Pulmonary artery endothelial cell (primary cell): ENCODE measurements at places on chromosomes 4 and X.
A peak's percentile ranks its signal among the peaks of the same experiment; 100 is the strongest.

DNA sequence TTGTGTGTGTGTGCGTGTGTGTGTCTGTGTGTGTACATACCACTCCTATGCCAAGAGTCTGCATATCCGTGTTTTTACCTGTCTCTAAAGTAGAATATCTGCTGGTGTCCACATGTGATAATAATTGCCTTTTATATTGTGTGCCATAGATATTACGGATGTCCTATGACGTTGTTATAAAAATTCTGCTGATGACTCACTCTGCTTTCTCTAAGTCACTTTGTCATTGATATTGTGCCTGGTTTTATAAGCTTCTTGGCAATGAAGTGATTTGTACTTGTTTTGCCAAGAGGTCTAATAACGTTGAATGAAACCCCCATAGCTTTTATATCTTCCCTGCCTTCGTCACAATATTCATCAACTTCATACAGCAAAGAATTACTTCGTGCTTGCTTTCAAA lies 102.6 kb upstream of the C1GALT1C1 start:
- no peak for DNase-seq

DNA sequence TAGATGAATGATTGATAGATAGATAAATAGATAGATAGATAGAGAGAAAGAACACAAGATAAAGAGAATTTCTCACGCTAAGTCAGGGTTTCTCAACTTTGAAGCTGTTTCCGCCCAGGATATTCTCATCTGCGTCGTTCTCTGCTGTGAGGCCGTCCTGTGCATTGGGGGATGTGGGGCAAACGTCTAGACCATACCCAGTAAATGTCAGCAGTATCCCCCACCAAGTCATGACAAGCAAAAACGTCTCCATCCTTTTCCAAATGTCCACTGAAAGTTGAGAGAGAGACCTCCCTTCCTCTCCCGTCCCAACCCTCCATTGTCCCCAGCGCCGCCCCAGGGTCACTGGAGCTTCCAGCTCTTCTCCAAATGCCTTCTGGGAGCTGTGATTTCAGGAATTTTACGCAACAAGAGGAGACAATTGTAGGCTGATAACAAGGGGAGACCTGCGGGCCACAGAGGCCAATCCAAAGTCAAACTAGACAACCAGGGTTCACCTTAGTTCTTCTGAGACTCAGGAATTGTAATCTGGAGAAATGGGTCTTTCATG lies 8.9 kb upstream of the CRLF2 start:
- no peak for DNase-seq

DNA sequence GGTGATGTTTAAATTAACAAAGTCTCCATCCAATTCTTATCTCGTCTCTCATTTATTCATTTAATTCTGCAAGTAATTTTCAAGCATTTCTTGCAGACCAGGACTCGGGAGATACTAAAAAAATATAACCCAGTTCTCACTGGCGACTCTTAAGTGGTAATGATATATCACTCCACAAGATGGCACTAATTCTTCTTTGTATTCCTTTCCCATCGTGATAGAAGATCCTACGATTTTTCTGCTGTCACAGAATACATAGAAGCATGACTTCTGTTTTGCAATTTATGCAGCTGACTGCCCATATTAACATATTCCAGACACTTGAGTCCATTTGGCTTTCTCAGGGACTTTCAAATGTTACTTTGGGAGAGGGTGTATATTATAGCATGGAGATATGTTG lies 64.0 kb upstream of the FGF13 start:
- DNase-seq, result no peak

GRCh38 chr4:145828802-145829485 lies 109.7 kb downstream of the ZNF827 start:
- no peak for DNase-seq

GRCh38 chr4:158496030-158496741 lies 25.5 kb upstream of the RXFP1 start:
- no peak for DNase-seq

- no peak for DNase-seq
Observed at GRCh38 chrX:18769812-18770573, 62.5 kb downstream of the PPEF1 start.

- no peak for DNase-seq
Observed at GRCh38 chr4:75605928-75606327, 24.4 kb downstream of the CDKL2 start.

- no peak for DNase-seq
Observed at GRCh38 chrX:118499295-118499694, 3.7 kb downstream of the DOCK11 start.

DNA sequence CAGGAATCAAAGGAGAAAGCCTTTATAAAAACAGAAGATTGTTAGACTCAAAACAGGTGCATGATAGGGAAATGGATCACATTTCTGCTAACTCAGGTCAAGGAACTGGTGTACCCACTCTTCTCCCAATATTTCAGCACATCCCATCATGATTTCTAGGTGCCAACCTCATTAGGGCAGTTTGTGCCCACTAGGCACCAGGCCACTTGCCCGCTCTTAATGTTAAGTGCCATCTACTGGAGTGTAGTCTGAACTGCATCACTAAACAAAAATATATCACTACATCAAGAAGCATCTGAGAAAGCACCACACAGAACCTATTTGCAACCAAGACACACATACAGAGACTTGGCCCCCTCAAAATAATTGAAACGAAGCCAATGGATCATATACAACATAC lies 140.4 kb upstream of the GRID2 start:
- no peak for DNase-seq

DNA sequence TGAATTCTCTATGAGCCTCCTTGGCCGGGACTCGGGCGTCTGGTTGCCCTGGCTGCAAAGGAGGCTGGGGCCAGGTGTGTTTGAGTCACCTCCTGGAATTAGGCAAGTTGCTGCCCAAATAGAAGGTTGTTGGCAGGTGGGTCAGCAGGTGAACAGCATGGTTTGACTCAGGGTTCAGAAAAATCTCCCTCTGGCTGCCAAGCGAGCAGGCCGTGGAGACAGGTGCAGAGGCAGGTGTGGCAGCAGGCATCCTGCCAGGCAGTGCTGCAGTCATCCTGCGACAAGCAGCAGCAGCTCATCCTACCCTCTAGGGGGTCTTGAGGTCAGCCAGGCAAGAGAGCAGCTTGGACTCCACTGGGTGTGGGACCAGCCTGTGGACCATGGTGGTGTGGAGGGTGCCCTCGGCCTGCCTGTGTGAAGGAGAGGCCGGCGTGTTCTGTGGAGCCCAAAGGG lies 8.2 kb downstream of the MSANTD1 start:
- no peak for DNase-seq

GRCh38 chr4:95505151-95505550 lies 43.6 kb downstream of the UNC5C start:
- DNase-seq, result no peak

GRCh38 chr4:55367084-55367722 lies 21.2 kb downstream of the SRD5A3 start:
- DNase-seq, result no peak

- DNase-seq, result no peak
Observed at GRCh38 chr4:25638806-25639205, 16.8 kb upstream of the SLC34A2 start.

DNA sequence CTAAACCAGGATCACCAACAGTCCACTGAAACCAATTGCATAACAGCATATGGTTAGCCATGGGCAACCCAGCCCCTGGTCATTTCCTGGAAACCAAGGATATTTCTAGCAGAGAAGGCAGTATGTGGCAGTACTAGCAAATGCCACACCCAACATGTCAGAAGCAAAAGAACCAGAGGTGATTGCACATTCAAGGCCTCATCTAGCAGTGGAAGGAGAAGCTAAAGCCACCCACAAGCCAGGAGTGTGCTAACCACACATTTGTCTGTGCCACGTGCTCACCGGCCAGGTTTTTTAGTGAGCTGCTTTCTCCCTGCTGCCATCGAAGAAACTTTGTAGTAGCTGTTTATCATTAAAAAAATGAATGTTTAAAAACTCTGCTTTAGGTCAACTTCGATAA lies 42.0 kb downstream of the TEC start:
- no peak for DNase-seq

GRCh38 chrX:50403903-50404302 lies 66.7 kb downstream of the DGKK start:
- DNase-seq, result no peak

DNA sequence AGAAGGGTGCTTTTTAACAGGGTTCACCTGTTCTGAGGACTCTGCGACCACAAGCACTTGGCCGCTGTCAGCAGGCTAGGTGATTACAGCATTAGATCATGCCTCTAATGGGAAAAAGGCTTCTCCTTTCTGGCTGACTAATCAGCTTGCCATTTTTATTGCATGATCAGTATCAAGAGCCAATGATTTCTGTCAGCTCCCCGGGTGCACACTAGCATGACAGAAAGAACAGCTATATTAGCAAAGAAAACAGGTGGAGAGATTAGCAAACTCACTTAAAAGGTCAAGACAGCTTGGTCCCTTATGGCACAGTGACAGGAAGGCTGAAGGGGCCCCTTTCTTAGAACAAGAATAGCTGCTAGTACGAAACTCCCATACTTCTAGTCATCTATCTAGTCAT lies 170.0 kb downstream of the SMIM20 start:
- no peak for DNase-seq

DNA sequence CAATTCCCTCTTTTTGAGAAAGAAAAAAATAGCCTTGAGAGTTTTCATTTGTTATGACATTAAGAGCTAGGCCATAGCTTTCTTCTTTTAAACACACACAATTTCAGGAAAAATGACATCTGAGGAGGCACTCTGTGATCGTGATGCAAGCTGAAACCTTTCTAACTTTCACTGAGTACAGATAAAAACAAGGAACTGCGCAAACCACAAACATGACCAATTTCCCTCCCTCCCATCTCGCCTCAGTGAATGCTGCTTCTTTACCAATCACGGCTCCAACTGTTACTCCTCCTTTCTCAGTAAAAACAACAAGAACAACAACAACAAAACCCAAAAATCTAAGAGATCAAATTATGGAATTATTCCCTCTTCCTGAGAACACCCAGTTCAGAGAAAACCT lies 626.8 kb downstream of the TLL1 start:
- DNase-seq, result no peak

- no peak for DNase-seq
Observed at GRCh38 chr4:78592088-78592783, 40.7 kb downstream of the ANXA3 start.

DNA sequence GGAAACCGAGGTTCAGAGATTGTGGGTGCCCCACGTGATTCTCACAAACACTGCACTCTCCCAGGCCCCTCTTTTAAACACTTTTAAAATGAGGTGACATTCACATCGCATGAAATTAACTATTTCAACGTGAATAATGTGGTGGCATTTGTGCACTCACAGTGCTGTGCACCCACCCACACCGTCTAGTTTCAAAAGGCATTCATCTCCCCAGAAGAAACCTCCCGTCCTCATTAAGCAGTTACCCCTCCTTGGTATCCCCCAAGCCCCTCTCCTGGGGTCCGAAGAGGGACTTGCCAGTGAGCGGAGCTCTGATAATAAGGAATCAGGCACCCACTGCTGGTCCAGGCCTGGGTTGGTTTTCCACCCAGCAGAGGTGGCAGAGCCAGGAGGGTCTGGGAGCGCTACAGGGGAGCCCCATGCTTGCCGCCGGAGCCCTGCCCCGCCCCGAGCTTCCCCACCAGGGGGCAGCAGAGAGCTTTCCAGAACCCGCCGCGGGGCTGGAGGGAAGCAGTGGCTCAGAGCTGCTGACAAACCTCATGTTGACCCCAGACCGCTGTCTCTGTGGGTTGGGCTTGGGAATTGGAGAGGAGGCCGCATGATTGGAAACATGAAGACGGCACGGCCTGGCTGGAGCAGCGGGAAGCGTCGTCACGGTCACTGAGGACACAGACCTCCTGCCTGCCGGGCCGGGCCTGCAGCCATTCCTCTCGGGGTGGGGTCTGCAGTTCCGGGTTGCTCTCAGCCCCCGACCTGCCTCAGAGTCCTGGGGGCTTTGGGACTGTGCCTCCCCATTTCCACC lies 27.5 kb upstream of the HTRA3 start:
- DNase-seq, result peak; percentile 35
